ENCODE measurements at places on chromosomes 11 and 22. TPM values are rescaled to one million over a fixed set of nuclear protein-coding genes. Genes with fewer than 3 reads are reported as not detected.

The CHADL gene
- total RNA-seq, result 2.6 TPM

The HBE1 gene
- total RNA-seq, result not detected

The OR8J3 gene
- not detected for total RNA-seq

The CNTF gene
- 0.33 TPM for total RNA-seq

DNA sequence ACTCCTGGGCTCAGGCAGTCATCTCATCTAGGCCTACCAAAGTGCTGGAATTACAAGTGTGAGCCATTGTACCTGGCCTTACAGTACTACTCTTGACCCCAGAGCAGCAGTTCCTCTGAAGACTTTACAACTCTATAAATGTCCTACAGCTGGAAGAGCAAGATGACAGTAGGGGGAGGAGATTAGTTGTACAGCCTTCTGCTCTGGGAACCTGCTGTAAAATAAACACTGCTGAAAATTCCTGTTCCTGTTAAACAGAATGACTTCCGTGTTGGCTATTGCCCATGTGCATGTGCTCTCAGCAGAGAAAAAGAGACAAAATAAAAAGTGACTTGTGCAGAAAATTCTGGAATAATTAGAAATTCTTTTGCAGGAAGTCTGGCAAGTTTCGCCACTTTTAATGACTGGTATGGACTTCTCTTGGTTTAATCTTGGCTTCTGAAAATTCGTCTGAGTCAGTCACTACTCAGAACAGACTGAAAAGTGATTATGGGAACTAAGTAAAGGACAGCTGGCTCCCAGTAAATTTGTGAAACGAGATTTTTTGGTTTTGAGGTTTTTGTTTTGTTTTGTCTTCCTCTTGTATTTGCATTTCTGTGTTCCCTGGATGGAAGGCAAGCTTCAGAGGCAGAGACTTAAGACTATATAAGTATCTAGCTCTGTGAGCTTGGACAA, 955.7 kb downstream of the DLG2 start:
- no peaks in the 10 kb centered on the region for H3K27me3 ChIP-seq
- H3K36me3 ChIP-seq, result no peaks in the 10 kb centered on the region
- no peaks in the 10 kb centered on the region for H3K4me1 ChIP-seq
- no peak overlapping the region for H3K27ac ChIP-seq

DNA sequence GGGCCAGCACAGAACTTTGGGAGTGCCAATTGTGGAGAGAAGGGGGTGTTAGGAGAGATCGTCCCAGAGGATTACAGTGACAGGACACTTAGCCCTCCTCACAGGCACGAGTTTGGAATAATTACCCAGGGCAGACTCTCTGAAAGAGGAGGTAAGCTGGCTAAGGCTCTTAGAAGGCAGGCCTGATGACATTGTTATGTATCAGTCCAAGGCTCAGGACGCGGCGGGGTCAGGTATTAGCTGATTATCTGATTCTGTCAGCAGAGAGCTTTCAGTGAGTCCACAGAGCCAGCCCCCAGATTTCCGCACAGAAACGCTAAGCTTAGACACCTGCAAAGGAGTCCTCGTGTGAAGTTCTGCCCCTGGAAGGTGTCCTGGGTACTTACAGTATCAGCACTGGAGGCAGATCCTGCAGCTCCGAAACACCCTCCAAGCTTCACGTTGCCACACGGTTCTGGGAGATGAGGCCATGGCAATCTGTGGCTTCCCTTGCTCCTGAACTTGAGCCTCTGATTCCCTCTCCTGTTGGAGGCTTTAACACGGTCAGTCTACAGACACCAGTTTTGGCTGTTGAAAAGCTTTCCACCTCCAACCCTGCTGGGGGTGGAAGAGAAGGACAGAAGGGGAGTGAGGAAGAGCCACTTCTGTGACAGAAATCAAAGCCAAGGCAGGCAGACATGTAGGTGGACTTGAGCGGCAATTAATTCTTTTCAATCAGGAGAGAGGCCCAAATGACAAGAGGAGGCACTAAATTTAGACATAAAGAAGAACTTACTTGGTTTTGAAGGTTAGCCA, 123.6 kb upstream of the CADM1 start:
- H3K36me3 ChIP-seq, result no peaks in the 10 kb centered on the region
- H3K27ac ChIP-seq, result no peak overlapping the region
- DNase-seq, result no peak
- peaks cover 4% of the 10 kb centered on the region for H3K4me1 ChIP-seq
- no peak overlapping the region for H3K4me3 ChIP-seq

DNA sequence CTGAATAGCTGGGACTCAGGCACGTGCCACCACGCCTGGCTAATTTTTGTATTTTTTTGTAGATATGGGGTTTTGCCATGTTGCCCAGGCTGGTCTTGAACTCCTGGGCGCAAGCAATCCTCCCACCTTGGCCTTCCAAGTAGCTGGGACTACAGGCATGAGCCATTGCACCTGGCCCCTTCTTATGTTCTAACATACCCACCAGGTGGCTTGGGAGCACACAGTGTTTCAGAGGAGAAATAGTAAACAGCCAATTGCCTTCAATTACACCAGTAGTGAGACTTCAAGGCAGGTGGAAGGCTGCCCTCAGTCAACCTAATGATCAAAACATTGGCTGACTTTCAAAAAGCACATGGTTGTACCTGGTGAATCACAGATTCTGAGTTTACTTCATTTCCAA, 167.2 kb downstream of the SWAP70 start:
- no peaks in the 10 kb centered on the region for H3K36me3 ChIP-seq
- no peak overlapping the region for H3K4me3 ChIP-seq
- DNase-seq, result no peak
- H3K27ac ChIP-seq, result no peak overlapping the region

DNA sequence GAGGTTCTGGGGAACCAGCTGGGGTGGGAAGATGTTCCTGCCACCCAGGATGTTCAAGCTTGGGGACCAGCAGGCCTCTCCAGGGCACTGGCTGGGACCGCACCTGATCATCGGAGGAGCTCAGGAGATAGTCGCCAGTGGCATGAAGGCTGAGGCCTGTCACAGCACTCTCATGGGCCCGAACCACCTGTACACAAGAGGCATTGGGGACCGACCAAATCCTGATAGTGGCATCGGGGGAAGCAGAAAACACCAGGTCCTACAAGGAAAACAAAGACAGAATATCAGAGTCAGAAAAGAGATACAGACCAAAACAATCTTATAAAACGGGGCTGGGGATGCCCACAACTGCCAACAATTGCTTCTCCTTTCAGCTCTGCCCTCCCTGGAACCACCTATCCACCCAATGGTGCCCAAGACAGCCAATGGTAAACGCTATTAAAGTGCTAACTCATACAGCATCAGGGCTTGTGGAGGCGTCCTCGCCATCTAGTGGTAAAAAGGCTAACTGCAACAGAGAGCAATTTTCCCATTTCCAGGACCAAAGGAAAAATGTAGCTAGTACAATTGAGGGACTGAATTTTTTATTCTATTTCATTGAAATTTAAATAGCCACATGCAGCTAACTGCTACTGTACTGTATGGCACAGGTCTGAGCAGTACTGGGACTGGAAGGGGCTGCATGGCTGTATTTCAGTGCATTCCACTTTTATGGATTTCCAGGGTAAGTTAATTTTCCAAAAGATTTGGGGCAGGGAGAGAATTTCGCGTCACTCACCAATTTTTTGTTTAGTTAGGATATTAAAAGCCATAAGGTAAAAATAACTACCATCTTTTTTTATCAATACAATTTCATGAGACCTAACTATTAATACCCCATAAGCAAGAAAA, 7.1 kb downstream of the PRPF19 start:
- DNase-seq, result no peak
- H3K36me3 ChIP-seq, result no peaks in the 10 kb centered on the region
- no peaks in the 10 kb centered on the region for H3K27me3 ChIP-seq
- no peak overlapping the region for H3K4me3 ChIP-seq
- H3K4me1 ChIP-seq, result no peaks in the 10 kb centered on the region

DNA sequence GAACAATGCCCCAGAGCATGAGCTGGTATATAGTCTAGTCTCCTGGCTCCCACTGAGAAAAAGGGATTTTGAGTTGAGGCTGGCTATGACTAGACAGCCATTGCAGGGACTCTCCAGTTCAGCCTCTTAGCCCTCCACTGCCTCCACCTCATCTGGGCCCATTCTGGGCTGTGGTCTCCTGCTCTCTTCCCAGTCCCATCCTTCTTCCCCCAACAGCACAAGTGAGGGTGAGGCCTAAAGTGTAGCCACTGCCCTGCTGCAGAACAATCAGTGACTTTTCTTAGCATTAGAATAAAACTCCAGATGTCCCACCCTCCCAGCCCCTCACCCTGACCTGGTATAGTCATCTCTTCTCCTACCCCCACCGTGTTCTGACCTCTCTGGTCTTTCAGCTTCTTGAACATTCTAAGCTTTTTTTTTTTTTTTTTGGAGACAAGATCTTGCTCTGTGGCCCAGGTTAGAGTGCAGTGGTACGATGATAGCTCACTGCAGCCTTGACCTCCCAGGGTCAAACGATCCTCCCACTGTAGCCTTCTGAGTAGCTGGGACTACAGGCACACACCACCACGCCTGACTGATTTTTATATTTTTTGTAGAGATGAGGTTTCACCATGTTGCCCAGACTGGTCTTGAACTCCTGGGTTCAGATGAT, 4.3 kb downstream of the MED15 start:
- DNase-seq, result no peak
- H3K36me3 ChIP-seq, result no peaks in the 10 kb centered on the region
- H3K27ac ChIP-seq, result no peak overlapping the region
- no peak overlapping the region for H3K4me3 ChIP-seq
- H3K4me1 ChIP-seq, result peaks cover 14% of the 10 kb centered on the region

GRCh38 chr11:125062931-125063428, at the start of gene SLC37A2:
TSS of gene SLC37A2 (plus strand) at chr11:125063305. CDS start at chr11:125063368, 63 bp downstream.
- H3K27ac ChIP-seq, result peak within 1 kb of the TSS; percentile 42
- DNase-seq, result peak; percentile 65
- no peaks in the 10 kb centered on the region for H3K36me3 ChIP-seq
- peaks cover 5% of the 10 kb centered on the region for H3K4me1 ChIP-seq
- peak within 1 kb of the TSS; percentile 59 for H3K4me3 ChIP-seq

DNA sequence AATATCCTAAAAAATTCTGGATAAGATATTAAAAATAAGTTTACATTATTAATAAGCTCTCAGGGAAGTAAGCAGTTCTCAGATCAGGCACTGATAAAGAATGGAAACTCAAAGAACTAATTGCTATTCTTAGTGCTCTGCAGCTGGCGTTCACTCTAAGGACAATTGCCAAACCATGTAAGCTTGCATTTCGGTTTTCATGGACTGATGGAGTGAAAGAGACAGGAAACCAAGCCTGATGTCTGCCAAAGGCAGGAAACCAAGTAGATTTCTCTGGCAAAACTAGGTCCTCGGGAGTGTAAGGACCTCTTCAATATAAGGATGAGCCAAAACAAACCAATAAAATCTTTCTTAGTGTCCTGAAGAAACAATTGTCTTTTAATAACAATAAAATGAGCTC, 355.2 kb downstream of the RAB38 start:
- no peaks in the 10 kb centered on the region for H3K4me1 ChIP-seq
- no peaks in the 10 kb centered on the region for H3K36me3 ChIP-seq
- no peaks in the 10 kb centered on the region for H3K27me3 ChIP-seq
- H3K27ac ChIP-seq, result no peak overlapping the region
- H3K4me3 ChIP-seq, result no peak overlapping the region

DNA sequence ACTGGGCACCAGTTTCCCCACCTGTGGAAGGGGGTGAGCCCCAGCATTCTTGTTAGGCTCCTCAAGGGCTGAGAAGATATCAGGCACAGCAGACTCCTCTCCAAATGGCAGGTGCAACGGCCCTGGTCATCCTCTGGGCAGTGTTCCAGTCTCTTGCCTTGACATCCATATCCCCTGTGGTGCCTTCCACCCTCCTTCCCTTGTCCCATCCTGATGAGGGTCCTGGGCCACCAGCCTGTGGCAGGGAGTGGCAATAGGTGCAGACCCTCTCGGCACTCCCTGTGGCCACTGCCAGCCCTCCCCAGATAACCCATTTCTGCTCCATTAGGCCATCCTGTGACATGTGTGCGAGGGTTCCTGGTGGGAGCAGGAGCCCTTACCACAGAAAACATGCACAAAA, 78.8 kb upstream of the NECTIN1 start:
- H3K4me3 ChIP-seq, result no peak overlapping the region
- no peaks in the 10 kb centered on the region for H3K36me3 ChIP-seq
- no peaks in the 10 kb centered on the region for H3K27me3 ChIP-seq
- H3K4me1 ChIP-seq, result no peaks in the 10 kb centered on the region
- no peak overlapping the region for H3K27ac ChIP-seq

Measured in ovary (tissue), 10 donors.